ENCODE measurements at places on chromosomes 12 and 14.

DNA sequence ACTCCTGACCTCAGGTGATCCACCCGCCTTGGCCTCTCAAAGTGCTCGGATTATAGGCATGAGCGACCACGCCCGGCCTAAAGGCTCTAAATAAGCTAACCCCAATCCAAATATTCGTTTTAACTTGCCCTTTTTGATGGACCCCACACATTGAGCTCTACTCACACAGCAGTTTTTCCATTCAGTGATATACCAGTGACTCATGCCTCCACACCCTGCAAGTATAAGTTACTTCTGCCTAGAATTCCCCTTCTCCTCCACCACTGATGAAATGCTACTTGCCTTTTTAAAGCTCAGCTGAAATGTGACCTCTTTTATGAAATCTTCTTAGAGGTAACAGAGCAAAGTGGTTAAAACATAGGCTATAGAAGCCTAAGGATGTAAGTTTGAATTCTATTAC is 68.8 kb downstream of the EXOC5 start:
- DNase-seq = no peak

DNA sequence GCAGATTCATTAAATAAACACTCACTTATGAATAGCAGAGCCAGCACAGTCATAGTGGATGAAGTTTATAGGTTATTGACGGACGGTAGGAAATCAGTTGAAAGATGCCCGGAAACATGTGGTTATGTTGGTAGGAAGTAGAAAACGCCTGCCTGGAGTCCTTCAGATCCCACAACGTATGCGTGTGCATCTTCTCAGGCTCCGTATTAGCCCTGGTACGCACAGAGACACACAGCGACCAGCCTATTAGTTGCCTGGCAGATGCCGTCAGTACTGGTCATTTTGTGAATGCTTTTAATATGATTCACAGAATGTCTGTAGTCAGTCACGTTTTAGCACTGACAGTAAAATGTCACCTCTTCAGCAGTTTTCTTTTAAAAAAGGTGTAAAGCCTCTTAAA is 196.4 kb downstream of the RGS6 start:
- no peak for DNase-seq

DNA sequence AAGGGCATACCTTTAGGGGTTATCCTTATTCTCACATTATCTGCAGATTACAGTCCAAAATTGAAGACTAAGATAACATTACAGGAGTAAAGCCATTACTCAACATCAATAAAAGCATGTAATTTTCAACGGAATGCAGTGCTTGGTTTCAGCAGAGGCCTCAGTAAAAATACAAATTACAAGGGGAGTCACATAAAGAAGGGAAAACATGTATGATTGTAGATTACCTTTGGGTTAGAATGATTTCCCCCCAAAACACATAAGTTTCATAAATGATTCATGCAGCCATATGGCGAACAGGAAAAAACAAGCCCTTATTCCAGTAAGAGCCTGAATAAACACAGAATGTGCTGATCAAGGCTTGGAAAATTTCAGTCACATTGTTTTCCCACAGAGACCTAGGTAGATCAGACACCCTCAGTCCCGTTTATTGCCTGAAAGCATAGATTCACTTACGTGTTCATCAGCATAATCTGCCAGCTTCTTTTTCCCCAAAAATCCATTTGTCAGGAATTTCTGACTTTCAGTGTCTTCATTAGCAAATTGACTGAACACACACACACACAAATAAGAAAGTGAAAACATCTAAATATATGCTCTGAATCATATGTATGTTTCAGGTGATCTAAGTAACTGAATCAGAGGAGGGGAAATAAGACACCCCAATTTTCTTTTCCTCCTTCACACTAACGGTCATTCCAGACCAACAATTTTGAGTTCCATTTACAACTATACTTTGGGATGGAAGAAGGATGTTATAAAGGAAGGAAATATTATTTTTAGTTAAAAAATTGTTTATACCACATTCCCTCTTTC is 37.5 kb downstream of the SLC38A4 start:
- DNase-seq = no peak

DNA sequence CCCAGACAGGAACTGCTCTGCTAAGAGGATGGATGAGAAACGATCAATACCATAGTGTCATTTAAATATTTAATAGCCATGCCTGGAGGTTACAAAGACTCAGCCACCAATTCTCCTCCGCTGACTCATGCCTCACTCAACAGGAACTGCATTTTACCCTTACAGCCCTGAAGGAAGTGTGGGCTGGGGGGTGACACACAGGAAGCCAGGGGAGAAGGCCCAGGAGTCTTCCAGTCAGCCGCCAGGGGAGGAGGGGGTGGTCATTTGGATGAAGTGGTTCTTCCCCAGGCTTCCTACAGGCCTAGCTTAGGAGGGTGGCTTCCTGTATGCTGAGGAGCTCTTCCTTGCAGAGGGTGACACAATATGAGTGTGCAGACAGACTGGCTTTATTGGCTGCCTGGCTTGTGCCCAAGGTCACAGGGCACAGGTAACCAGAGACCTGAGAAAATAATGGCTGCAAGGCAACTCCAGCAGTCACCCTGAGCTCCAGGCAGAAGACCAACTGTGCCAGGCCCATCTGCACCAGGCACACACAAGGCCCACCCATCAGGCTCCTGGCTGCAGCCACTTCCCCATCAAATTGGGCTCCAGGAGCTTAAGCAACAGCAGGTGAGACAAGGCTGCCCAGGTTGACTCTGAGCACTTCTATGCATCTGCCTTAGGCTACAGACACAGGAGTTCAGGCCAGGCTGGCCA is 30.6 kb upstream of the RPLP0 start:
- peak; percentile 92 for DNase-seq

- DNase-seq = no peak
Measured at GRCh38 chr12:52884526-52885293, 20.2 kb downstream of the KRT8 start.

DNA sequence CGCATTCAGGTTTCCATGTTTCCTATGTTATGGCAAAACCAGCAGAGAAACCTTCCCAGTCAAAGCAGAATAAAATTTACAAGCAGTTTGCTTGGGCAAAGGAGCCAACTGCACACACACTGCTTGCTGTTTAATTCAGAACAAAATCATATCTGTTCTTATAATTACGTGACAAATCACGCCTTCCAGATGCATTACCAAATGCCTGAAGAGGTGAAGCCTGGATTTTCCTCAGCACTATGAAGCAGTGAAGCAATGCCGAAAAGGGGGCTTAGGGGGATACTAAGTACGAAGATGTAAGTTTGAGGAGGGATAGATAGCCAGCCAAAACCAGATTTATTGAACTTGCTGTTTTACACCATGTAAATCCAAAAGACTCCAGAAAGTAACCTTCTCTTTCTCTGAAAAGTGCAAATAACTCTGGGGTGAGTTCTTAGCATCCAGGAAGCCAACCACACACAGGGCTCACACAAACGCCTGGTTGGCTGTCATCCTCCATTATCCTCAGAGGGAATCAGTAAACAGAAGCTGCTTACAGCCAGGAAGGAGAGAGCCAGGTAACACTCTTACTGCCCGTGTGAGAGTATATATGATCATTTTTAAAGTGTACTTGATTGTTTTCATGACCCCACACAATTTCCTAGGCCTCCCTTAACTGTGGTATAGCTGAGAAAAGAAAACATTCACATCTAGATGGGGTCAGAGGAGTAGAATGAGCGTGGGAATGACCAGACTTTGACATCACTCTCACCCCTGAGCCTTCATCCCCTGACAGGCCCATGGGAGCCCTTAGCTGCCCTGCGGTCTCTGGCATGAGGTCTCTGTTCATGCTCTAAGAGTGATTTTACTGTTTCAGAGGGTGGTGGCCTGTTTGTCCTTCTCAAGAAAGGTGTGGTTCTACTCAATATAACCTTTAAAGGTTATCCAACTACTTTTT is 442.5 kb downstream of the EGLN3 start:
- DNase-seq = no peak

GRCh38 chr14:95364481-95365209 is 44.9 kb upstream of the CLMN start:
- no peak for DNase-seq

GRCh38 chr12:65561798-65562382 is 262.4 kb upstream of the HMGA2 start:
- no peak for DNase-seq

DNA sequence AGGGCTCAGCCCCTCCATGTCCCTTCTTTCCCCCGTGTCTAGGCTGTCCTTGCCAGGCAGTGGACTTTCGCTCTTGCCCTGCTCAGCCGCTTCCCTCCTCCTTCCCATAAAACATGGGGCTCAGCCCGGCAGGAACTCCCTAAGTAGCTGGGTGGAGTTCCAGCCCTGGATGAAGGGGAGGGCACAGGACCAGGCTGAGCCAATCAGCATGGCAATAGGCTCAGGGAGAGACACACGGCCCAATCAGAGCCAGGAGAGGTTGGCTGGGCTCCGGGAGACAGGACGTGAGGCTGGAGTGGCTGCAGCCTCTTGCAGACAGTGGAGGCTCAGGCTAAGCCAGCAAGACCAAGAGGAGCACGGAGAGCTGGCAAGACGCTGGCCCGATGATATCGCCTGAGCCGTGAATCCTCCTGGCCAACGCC is 54.3 kb downstream of the GALNT9 start:
- peak; percentile 39 for DNase-seq

DNA sequence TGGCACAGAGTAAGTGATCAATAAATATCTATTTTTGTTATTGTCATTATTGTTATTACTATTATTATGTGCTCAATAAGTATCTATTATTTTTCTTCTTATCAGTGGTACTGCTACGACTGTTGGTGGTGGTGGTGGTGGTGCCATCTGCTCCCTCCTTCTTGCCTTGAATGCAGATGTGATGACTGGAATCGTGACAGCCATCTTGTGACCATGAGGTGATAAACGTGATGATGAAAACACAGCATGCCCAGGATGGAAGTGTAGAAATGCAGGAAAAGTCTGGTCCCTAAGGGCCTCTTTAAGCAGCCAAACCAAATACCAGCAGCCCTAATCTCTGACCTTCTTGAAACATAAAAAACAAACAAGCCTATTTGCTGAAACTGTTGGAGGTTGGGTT is 22.4 kb downstream of the SLC6A12 start:
- DNase-seq = no peak

- DNase-seq = no peak
Measured at GRCh38 chr12:59844750-59845149, 248.9 kb downstream of the SLC16A7 start.

DNA sequence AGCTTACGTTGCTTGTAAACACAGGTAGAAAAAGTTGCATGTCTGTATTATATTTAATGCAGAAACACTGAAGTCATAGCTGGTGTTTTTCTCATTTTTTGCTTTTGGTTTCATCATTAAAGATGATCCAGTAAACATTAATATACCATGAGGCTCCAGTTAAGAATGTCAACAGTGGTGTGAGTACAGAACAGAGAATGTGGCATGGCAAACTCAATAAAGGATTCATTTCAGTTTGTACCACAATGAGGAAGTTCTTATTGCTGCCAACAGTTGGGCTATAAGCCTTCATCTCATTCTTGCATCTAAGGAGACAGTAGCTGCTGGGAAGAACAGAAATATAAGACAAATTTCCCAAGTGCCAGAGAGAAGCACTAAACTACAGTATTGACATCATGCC is 72.1 kb upstream of the ST8SIA1 start:
- DNase-seq = no peak

DNA sequence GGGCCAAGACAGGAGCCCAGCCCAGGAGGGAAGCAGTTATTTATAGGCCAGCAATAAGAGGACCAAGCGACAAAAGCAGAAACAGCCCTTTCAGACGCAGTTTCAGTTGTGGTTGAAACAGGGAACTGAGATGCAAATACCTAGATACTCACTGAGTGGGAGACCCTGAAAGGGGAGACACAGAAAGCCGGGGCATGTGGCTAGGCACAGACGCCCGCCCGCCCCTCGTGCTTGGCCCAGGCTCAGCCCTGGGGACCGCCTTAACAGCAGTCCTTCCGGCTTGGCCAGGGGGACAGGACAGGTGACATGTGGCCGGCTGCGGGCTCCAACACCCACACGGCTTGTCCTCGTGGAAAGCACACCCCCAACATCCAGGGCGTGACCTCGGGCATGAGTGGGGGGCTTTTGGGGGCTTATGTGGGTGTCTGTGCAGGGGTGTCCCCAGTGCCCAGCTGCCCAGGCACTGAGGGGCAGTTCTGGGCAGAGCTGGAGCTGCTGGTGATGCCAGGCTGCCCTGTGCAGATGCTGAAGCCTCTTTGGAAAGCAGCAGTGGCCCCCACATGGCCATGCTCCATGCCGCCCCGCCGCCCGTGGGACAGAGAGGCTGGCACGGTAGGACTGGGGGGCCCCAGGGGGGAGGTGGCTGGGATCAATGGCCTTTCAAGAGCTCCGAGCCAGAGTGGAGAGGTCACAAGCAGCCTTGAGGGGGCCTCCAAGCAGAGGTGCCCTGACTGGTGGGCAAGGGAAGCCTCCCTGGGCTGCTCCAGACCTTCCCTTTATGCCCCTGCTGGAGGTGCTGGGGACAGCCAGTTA is 2.1 kb downstream of the PLD4 start:
- DNase-seq = no peak

GRCh38 chr12:117646520-117646919 is 285.1 kb upstream of the NOS1 start:
- DNase-seq = no peak

- no peak for DNase-seq
Measured at GRCh38 chr12:106431839-106432411, 74.4 kb downstream of the POLR3B start.

DNA sequence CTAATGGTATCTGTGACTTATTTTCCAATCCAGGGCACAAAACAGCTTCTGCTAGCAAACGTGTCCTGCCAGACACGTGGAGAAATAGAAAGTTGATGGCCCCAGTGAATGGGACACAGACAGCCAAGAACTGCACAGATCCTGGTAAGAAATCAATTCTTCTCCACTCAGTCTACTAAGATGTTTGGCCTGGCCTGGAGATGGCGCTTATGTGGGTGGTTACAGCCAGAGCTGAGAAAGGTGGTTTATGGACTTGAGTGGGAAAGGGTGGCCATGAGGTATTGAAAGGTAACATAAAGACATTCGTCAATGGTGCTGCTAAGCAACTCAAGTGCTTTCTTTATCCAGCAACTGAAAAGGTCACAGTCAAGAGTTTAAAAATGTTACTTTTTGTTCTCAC is 2.9 kb downstream of the SLC24A4 start:
- DNase-seq = no peak
